T follicular helper cell (primary cell): ENCODE measurements at places on chromosomes 5 and 9.

GRCh38 chr9:32622948-32623347 lies 12.5 kb downstream of the TAF1L start:
- DNase-seq, result no peak

DNA sequence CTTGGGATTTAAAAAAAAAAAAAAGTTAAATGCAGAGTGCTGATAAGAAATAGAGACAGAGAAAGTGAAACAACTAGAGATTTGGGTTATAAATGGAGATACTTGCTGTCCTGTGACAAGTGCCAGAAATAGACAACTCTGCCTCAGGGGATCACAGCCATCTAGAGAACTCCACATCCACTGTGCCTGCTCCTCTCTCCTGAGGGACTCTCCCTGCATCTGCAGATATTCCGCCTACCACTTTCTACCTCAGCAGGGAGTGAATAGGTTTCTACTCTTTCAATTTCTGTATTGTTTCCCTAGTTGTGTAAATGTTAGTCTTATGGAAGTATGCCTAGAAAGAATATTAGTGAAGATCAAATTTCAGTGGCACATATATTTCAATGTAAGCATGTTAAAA lies 307.2 kb downstream of the HTR1A start:
- no peak for DNase-seq

DNA sequence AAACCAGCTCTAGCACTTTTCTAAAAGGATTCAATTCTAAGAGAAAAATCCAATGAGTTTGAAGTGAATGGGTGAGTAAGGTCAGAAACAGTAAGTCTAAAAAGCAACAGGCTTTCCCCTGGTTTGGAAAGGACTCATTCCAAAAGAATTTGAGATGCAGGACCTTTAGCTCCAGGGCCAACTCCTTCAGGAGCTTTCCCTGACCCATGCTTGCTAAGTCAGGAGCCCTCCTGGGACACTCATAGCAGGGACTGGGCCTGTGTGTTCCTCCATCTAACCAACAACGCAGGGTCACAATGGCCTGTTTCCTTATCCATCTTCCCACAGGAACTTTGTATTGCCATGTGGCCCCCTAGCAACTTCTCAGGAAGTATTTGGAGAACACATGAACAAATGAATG lies 198.8 kb downstream of the FRMD3 start:
- no peak for DNase-seq

DNA sequence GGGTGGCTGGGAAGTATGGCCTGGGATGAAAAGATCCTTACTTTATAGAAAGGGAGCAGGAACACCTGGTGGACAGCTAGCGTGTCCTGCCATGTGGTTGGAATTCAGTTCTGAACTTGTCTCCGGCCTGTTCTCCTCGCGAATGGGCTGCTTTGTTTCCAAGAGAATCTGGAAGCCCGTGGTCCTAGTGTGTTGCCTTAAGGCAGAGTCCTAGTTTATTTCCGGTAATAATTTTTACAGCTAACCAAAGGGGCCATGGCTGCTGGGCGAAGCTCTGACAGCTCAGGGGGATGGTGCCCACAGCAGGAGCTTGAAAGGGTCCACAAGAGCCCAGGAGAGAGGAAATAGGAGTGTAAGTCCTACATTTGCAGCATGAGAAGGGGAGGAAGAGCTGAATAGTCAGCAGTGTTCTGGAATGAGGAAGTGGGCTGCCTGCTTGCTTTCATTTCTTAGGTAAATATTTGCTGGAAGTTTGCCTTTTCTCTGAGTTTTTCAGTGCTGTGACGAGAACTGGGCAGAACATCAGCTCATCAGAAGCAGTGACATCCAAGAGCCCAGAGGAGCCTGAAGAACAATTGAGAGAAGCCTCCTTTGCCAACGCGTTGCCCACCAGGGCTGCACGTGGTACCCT lies 13.1 kb upstream of the IGFBPL1 start:
- DNase-seq, result no peak

DNA sequence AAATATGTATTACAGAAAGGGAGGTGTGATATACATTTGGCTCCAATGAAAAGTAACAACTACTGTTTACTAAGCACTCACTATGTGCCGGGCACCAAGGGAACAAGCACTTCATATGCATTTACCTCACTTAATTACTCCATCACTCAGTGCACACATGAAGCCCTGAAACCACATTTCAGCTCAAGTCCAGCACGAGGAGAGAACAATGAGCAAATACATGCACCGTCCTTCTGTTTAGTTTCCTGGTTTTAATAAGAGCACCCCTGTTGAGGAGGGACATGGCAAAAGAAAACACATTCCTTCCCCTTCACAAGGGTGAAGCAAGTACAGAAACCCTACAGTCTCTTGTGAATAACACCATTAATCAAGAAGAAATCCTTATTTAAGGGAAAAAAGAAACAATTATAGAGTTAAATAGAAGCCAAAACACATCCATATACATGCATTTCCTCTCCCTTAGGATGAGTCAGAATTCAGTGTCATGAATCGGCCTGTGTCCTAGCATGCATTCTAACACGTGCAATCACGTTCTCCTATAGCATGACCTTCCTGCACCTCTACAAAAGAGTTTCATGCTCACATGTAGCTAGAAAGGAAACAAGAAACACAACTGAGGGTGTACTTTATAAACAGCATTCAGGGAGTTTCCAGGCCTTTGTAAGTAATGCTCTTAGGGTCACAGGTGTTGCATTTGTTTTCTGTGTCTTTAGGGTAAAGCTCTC lies 411.6 kb downstream of the BNC2 start:
- DNase-seq, result no peak

DNA sequence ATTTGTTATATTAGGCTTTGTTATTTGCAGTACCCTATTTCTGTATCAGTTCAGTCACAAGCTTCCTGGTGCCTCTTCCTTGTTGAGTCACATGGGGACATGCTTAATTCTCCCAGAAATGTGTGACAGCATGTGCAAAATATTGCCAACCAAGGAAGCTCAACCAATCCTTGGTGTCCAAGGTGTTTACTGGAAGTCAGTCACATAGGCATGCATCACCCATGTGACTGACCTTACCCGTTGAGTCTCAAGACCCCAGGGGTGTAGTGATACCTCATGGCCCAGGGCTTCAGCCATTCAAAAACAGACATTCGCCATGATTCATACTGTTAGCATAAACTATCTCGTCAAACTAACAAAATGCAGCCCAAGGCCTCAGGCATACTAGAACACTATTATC lies 9.3 kb upstream of the ANKDD1B start:
- no peak for DNase-seq

DNA sequence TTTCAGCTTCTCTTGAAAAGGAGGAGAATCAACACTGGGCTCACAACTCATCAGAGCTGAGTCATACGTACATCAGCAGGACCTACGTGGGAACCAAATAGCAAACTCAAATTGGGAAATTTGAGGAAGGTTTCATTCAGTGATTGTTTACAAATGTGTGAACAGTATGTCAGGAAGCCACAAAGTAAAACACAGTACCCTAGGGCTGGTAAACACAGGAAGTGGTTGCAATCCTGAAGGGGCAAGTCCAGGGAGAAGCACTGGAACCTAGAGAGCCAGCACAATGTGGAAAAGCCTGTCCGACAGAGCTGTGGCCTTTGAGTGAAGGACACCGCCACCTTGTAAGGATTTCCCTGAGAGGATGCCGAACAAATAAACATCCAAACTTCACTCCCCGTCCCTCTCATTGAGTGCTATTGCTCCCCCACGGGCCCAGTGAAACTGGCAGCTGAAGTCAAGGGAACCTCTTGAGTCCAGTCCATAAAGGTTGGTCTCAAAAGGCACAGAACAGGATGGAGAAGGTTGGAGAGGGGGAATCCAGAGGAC lies 26.7 kb upstream of the RICTOR start:
- no peak for DNase-seq

DNA sequence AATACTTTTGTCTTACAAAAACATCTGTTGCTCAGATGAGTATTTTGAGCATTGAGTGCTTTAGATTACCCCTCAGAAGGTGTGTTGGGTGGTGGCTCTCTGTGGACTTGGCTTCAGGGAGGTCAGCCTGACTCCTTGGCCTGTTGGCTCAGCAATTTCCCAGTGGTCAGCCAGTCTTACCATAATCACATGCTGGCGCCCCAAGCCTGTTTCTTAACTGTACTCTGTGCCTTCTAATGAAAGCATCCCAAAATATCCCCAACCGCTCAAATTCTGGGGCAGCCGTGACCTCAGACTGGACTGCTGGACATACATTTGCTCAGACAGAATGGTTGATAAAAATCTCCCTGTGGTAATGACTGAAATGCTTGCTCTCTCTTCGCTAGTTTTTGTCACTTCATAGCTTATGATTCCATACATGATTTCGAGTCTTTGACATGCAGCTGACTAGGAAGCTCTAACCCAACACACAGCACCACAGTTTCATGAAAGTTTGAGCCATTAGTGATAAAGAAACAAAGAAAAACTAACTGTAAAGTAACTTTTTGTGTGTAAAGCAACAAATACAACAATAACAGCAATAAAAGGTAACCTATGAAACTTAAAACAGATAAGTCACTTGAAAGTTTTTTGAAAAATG lies 562.2 kb upstream of the MEF2C start:
- DNase-seq, result no peak

DNA sequence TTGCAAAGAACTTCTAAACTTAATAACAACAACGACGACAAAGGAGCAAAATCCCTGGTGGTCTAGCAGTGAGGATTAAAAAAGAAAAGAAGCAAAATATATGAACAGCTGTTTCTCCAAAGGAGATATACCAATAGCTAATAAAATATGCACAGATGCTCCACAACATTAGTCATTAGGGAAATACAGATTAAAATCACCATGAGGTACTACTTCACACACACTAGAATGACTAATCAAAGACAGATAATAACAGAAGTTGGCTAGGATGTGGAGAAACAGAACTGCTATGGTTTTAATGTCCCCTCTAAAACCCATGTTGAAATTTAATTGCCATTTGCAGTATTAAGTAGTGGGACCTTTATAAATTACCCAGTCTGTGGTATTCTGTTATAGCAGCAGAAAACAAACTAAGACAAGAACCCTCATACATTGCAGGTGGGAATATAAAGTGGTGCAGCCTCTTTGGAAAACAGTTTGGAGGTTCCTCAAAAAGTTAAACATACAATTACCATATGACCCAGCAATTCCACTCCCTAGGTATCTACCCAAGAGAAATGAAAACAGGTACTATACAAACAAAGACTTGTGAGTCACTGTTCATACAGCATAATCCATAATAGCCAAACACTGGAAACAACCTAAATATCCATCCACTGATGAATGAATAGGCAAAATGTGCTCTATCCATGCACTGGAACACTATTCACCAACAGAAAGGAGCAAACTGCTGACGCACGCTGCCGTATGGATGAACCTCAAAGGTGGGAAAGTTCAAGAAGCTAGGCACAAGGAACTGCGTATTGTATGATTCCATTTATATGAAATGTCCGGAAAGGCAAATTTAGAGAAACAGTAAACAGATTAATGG lies 11.4 kb upstream of the DUSP1 start:
- no peak for DNase-seq

GRCh38 chr5:80348171-80348570 lies 28.4 kb downstream of the SPZ1 start:
- DNase-seq, result no peak

DNA sequence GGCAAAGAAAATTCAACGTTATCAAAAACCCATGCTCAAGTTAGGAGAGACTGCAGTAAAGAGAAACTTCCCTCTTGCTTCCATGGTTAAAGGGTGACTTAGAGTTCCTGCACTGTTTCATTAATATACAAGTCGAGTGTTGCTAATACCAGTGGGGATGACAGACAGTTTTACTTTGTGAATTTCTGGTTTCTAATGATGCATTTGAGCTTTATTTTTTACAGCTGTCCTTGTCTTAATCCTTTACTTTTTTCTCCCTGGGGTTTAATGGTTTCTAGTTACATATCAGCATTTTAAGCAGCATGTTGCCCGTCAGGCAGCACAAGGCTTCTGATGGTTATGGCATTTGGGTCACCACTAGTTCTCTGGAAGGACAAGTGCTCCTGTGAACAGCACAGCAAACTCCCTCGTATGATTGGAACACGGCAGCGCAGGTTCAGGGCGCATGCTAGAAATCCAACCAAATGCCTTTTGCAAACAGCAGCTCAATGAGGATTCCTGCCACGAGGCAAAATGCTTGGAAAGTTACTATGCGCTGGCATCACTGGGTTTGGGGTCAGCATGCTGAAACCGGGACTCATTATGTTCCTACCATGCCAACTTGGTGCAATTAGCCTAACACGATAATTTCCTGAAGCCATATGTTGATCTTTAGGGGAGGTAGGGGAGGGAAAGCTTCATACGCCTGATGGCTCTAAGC lies 463.8 kb downstream of the BNC2 start:
- no peak for DNase-seq

- no peak for DNase-seq
Measured at GRCh38 chr5:73387149-73387591, 61.4 kb downstream of the FOXD1 start.

GRCh38 chr5:146091881-146092280 lies 13.5 kb downstream of the PLAC8L1 start:
- DNase-seq, result no peak

DNA sequence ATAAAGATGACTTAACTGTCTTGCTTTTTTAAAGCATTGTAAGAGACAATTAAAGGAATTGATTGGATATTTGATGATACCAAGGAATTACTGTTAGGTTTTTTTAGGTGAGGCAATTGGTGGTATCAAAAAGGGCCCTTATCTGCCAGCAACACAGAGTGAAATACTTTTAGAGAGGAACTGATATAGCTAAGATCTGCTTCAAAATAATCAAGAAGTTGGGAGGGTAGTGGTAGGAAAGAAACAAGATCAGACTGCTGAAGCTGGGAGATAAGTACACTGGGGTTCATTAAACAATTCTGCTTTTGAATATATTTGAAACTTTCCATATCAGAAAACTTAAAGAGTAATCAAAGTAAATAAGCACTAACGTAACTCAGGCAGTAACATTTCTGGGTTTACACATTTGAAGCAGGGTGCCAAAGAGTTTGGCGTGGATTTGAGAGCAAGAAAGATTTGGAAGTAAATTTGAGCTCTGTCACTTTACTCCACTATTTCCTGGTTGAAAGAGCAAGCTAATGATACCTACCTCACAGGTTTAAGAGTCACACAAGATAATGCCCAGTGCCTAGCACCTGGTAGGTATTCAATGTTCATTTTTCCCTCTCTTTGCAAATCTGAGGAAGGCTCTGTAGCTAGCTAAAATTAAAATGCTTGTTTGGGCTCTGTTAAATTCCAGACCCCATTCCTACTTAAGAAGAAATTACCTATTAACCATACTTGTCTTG lies 6.9 kb downstream of the ERMP1 start:
- DNase-seq, result no peak

- no peak for DNase-seq
Measured at GRCh38 chr9:22256381-22256780, 190.2 kb upstream of the DMRTA1 start.

GRCh38 chr5:160641405-160641804 lies 210.6 kb downstream of the ATP10B start:
- DNase-seq, result no peak

DNA sequence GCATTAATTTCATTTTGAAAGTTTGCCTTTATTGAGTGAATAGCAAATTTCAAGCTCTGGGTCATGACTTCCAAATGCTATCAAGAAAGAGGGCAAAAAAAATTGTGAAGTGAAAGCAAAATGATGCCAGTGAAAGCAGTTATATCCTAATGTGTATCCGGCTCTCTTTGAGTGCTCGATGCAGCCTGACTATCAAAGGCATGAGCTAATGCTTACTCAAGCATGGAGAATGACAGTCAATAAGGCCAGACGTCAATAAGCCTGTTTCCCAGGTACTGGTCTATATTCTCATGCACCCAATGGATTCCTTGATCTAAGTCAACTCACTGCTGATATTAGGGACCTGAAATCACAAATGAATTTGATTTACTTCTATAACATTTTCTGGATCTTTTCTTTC lies 435.5 kb downstream of the CAAP1 start:
- DNase-seq, result no peak

- DNase-seq, result no peak
Measured at GRCh38 chr5:140221697-140222223, 46.8 kb downstream of the CYSTM1 start.
